NCI-H1436 treated with DMSO at 0.1 percent for 48 hours (cell line): ENCODE measurements at places on chromosomes 5 and 9.

- DNase-seq = no peak
Observed at GRCh38 chr5:106134549-106134948, 1536.2 kb downstream of the EFNA5 start.

GRCh38 chr5:126044111-126044668, 379.0 kb upstream of the GRAMD2B start:
- peak; percentile 92 for DNase-seq

DNA sequence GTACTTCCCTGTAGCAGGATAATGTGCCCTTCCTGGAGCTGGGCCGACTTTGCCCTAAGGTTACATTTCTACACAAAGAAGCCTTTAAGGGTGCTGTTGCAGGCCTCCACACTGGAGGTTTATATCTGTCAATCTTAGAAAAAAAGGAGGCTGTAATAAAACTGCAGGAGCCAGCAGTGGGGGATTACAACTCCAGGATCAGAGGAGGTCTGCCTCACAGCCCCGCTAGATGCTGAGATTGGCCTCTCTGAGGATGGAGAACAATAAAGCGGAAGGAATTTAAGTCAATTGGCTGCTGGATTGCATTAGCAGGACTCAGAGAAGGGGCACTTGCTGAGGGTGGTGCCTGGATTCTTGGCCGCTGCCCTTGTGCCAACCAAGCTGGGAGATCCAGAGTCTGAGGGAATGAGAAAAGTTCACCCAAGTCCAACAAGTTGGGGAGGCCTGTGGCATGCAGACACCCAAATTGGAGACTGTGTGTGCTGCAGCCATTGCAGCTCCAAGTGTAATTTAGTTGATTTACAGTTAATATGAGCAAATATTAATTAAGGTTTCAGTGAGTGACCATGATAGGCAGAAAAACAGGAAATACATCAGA, 99.0 kb upstream of the SSBP2 start:
- DNase-seq = no peak

- DNase-seq = no peak
Observed at GRCh38 chr5:171226096-171226754, 82.8 kb upstream of the TLX3 start.

GRCh38 chr5:174273325-174273724, 227.8 kb downstream of the NSG2 start:
- no peak for DNase-seq

- DNase-seq = no peak
Observed at GRCh38 chr9:5551368-5552150, 41.2 kb downstream of the PDCD1LG2 start.

DNA sequence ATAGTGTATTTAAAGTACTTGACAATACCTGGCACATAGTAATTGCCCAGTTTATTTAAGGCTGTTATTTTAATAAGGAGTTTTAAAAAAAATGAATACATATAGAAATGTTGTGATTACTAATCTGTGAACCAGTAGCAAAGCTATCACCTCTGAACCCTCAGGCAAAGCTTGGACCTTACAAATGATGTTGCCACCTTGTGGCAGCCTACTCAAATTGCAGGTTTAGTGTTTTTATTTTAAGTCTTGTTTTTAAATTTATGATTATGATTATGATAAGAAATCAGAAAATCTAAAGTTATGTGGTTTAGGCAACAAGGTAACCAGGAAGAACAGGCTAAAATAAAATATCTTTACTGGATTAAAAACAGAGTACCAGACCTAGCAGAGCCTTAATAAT, 35.8 kb downstream of the PPARGC1B start:
- no peak for DNase-seq

DNA sequence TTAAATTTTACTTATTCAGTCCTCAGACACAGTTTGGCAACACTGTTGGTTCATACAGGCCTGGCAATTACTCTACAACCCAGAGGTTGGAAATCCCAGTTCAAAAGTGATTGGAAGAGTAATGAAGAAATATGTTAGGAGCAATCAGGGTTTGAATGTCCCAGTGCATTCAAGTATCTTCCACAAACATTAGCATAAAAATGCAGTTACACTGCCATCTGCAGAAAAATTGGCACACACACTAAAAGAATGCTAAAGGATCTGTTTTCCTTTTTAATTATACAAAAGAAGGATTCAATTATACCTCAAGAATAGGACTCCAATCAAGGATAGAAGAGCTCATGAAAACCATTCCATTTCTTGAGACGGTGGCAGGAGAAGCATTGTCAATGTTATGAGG, 130.2 kb downstream of the DNAH5 start:
- DNase-seq = no peak

DNA sequence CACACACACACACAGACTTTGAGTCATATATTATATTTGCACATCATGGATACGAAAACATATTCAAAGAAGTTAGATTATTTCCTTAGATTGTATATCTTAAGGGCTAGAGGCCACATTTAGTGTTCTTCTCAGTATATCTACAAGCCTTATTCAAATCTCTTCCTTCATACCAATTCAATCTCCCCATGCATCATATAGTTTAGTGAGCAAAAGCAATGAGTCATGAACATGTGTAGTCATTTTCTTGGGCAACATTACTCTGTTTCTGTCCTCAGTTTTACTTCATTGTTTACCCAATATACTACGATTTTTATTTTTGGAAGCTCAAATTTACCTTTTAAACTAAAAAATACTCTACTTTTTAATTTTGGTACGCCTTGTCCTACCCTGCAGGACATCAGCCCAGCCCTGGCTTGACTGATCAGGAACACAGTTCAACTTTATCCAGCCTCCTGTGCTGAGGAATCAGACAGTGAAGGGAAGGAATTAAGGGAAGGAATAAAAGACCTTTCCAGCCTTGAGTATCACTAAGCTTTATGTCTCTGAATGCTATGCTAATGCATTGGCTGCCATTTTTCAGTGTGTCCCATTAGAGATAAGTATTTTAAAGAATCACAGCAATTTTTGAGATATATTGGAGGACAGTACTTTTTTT, 101.7 kb upstream of the FST start:
- no peak for DNase-seq

- DNase-seq = no peak
Observed at GRCh38 chr9:101126556-101126955, 98.0 kb downstream of the PLPPR1 start.

GRCh38 chr5:104082754-104083153, 520.2 kb upstream of the NUDT12 start:
- DNase-seq = no peak

DNA sequence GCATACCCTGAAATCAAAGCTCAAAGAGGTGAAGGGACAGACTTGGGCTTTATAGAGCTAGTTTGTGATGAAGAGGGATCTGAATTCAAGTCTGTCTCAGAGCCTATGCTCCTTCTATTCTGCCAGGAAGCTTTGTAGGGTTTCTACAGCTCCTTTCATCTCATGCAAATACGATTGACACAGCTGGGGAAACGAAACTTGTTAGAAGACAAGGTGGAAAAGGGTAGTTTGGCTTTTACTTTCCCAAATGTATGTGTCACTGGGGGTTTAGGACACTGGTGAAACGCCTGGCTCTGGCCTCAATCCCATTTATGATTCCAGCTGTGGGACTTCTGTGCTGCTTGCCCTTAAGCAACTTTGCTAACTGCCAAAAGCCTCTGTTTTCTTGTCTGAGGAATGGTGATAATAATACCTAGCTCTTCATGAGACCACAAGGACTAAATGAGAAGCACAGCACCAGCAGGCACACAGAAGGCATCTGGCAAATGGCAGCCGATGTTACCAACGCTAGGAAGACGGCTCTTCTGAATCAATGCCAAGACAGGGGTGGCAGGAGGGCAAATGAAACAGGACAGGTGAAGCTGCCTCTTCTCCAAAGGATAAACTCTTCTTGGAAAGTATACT, 70.3 kb upstream of the EQTN start:
- DNase-seq = no peak

DNA sequence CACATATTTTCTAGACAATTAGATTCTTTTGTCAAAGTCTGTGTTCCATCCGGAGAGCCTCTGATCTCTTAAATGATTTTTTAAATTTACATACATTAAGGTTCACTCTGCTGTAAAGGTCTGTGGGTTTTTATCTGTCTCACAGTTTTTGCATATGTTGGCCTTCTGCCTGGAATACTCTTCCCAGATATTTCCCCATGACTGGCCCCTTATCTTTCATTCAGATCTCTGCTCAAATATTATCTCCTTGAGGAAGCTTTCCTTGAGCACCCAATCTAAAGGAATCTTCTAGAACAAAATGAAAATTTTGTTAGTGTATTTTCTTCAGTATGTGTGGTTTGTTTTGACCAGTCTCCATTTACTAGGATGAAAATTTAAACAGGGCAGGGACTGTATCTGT, 26.3 kb downstream of the FAF2 start:
- no peak for DNase-seq

DNA sequence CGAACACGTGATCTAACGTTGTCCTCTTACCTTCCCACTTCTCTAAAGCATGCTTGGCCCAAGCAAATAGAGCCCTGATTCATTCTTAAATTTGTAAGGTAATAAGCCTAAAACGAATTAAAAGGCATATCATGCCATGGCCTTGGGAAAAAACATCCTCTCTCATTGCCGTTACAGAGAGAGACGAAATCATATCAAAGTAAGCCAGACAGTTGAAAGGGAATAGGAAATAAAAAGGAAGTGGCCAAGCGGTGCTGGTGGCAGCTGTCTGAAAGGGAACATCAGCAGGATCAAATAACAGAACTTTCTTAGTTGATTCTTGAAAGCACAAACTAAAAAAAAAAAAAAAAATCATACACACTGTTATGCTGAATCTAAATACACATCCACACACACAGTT, 49.1 kb upstream of the CDH6 start:
- no peak for DNase-seq

DNA sequence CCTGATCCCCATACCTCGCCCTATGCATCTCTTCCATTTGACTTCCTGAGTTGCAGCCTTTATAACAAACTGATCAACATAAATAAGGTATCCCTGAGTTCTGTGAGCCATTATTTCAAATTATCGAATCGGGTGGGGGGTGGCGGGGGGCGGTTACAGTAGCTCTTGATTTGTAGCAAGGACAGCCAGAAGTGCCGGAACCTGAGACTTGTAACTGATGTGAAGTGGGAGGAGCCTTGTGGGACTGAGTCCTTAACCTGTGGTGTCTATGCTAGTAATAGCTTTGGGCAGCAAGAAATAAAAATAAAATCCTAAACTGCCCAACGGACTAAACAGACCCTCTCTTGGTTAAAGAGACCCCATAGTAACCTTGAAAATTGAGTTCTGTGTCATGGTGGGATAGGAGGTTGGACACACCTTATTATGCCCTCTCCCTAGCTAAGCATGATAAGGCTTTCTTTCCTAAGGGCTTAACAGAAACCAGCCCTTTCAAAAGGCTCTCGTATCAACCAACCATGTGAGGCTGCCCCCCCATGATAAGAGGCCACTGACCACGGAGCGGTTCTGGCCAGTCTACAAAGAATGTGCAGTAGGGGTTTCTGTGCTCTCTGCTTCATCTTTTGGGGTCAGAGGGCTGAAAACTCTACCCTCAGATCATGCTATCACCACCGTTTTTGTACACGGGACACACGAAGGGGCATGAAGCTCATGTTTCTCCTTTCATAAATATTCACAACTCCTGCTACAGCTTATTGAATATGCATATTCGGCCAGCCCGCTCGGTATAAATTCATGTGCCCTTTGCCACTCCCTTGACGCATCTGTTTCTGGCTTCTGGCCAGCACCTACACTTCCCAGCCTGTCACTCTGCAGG, 39.5 kb upstream of the IQGAP2 start:
- no peak for DNase-seq

DNA sequence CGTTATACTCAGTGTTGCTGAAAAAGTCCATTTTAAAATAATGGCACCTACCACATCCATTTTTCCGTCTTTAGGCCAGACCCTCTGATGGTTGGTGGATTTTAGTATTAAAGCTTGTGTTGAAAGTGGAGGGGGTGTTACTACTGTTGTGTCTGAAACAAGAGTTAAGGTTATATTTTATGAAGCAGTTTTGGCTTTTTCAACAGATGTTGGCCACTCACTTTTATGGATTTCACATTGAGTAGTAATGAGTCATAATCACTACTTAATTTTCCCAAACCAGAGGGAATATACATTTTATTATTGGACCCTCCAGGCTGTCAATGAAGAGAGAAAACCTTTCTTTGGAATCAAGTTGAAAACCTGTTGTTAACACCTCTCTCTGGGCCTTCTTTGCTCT, 88.0 kb downstream of the TRIO start:
- no peak for DNase-seq

DNA sequence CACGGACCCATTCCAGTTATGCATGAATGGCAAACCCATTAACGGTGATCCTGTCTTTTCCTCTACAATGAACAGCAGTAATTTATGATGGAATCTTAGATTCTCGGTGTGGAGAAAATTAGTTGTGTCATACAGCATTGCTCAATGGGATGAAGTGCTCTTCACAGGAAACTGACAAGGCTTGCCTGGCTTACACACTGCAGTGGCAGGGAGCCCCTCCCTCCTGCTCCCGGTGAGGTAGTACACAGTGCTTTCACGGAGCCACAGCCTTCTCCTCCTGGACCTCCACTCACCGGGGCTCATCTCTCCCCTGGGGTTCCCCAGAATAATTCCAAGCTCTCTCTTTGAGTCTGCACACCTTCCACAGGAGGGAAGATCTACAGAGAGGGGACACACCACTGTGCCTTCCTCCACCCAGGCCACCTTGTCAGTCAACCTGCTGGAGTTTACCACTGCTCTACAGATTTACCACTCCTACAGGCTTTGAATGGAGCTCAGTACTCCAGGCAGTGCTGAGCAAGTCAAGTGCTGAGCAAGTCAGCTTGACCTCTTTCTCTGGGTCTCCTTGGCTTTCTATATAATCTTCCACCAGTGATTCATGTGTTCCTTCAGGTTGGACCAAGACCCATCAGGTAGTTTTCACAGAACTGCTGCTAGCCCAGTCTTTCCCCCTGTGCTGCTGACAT, 59.1 kb upstream of the TBC1D2 start:
- DNase-seq = no peak

DNA sequence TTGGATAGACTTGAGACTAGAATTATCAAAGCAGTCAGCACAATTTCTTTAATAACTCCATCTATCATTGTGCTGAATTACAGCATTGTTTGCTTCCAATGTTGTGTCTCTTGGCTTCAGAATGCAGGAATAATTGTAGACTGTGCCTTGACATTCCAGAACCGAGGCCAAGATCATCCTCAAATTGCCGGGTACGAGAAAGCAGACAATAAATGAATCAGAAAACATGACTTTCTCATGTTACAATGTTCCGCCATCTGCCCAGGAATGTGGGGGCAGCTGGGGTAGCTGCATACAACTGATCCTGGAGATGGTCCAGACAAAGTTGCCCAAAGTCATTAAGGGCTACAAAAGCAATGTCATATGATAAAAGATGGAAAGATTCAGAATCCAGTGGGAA, 206.2 kb upstream of the SGCD start:
- DNase-seq = no peak

DNA sequence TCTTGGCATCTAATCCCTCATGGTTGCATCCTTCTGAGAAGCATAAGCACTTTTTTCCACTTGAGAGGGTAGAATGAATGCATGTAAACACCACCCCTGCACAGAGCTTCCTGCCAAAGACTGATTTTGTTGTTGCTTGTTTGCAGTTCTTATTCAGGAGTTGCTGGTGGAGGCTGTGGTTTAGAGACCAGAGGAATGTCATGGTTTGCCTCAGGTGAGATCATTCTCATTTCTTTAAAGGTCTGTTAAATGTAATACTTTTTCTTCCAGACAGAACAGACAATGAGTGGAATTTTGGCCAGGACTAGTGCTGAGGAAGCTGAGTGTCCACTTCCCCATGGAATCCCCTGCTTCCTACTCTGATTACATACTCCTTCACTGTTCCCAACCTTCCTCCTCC, 3.2 kb upstream of the TNC start:
- no peak for DNase-seq
